HFFc6 (cell line): ENCODE measurements at places on chromosomes 1 and 21. TPM values are rescaled to one million over a fixed set of nuclear protein-coding genes. Genes with fewer than 3 reads are reported as not detected.

GRCh38 chr1:24468685-24469316, 33.8 kb upstream of the RCAN3 start:
- H3K4me3 ChIP-seq = no peak overlapping the region
- H3K27me3 ChIP-seq = no peaks in the 10 kb centered on the region; the same call in 1 of the 2 replicates
- H3K36me3 ChIP-seq = peaks cover 24% of the 10 kb centered on the region
- DNase-seq = no peak
- peaks cover 26% of the 10 kb centered on the region for H3K4me1 ChIP-seq

DNA sequence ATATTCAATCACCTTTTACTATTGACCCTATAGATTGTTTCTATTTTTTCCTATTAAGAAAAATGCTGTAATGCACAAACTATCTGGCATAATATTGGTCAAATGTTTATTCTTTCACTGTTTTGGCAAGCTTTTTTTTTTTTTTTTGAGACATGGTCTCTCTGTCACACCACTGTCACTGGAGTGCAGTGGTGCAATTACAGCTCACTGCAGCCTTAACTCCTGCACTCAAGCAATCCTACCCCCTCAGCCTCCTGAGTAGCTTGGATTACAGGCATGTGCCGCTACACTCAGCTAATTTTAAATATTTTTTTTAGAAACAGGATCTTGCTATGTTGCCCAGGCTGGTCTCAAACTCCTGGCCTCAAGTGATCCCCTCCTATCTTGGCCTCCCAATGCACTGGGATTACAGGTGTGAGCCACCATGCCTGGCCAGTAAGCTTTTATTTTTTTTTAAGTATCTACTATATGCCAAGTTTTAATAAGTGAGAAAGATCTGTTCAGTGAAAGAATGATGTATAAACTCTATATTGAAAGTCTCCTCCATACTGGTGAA, 3.4 kb downstream of the CDC7 start:
- no peak for DNase-seq
- H3K27ac ChIP-seq = no peak overlapping the region
- H3K27me3 ChIP-seq = no peaks in the 10 kb centered on the region; the same call in 1 of the 2 replicates
- H3K4me1 ChIP-seq = peaks cover 44% of the 10 kb centered on the region
- no peak overlapping the region for H3K4me3 ChIP-seq

- H3K36me3 ChIP-seq = no peaks in the 10 kb centered on the region
- no peaks in the 10 kb centered on the region; the same call in 1 of the 2 replicates for H3K4me1 ChIP-seq
- H3K27me3 ChIP-seq = no peaks in the 10 kb centered on the region; the same call in 1 of the 2 replicates
- no peak for DNase-seq
- no peak overlapping the region for H3K4me3 ChIP-seq
- H3K27ac ChIP-seq = no peak overlapping the region
These were observed 68.4 kb upstream of the TENT5C start for GRCh38 chr1:117537291-117537920.

Gene DIO1
- total RNA-seq = not detected in 3 replicates

Gene RPTN
- not detected in 3 replicates for total RNA-seq

Gene PTAFR
- 0.23 and 0.43 TPM in 2 replicates for total RNA-seq

Gene LRRC8C
- total RNA-seq = 5.0 to 10.5 TPM (median 7.4 TPM) in 3 replicates

GRCh38 chr1:41650028-41650880, 165.8 kb upstream of the EDN2 start:
- peak overlapping the region; percentile 26; the same call in 1 of the 2 replicates for H3K27ac ChIP-seq
- no peak for DNase-seq
- no peaks in the 10 kb centered on the region for H3K36me3 ChIP-seq
- peaks cover 26% of the 10 kb centered on the region for H3K4me1 ChIP-seq

Gene EVA1C
- 2.1 to 13.8 TPM (median 4.5 TPM) in 3 replicates for total RNA-seq

Gene CFHR3
- not detected in 3 replicates for total RNA-seq

GRCh38 chr1:12339396-12339795, 109.6 kb downstream of the VPS13D start:
- no peak overlapping the region for H3K27ac ChIP-seq
- H3K4me3 ChIP-seq = no peak overlapping the region
- H3K36me3 ChIP-seq = peaks cover 29% of the 10 kb centered on the region
- DNase-seq = no peak
- no peaks in the 10 kb centered on the region; the same call in none of the 2 replicates for H3K27me3 ChIP-seq
